ENCODE measurements at places on chromosomes 4 and X.

- no peak for DNase-seq
These were observed 581.0 kb downstream of the KCNIP4 start for GRCh38 chr4:21367567-21367966.

DNA sequence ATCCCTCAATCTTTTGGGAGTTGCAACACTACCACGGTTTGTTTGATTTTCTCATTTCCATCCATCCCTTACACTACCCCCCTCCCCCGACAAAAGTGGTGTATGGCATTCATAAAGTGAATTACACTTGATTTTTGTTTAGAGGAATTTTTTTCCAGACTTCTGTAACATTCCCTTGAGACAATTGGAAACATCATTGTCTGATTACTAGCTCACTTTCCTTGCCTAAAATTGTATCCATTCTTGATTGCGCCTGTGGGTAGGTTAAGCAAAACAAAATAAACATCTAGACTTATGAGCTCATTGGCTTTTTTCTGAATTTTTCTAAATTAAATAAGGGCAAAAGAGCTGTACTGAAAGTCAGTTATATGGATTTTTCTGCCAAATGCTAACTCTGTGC lies 3.5 kb downstream of the GPC3 start:
- no peak for DNase-seq

GRCh38 chr4:138646383-138646782 lies 369.2 kb upstream of the NOCT start:
- DNase-seq, result no peak

- DNase-seq, result no peak
These were observed 3.4 kb downstream of the UGT2B17 start for GRCh38 chr4:68572653-68573170.

DNA sequence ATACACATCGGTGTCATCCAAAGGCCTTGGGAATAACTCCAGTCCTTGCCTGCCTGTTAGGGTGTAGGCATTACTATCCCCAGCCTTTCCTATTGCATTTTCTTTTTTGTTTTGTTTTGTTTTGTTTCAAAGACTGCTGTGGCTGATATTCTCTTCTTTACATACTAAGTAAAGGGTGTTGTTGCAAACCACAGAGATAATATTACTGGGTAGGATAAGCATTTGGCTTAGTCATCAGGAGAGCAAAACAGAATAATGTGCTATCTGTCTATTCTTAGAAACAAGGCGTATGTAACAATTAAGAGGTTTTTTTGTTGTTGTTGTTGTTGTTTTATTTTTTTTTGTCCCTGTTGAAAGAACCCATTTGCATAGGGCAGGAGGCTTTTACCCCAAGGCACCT lies 41.8 kb downstream of the UGT2B28 start:
- DNase-seq, result no peak

DNA sequence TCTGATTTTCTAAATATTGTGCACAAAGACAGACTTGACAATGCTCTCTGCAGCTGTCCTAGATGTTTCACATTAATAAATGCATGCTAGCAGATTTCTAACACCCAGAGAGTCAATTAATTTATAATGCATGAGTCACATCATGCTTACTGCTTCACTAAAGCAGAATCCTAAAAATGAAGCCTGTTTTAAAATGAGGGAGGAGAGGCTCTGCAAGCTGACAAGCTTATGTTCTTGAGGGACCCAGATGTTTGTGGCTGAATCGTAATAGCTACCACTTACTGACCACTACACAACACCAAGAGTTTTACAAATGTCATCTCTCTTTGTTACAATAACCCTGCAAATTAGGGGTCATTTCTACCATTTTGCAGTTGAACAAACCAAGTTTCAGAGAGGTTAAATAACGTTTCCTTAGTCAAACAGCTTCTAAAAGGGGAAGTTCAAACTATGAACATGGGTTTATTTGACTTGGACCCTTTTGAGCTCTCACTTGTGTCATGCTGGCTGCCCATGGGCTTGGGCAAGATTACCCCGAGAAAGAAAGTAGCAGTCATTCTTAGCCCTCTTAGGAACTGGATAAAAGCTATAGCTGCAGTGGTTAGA lies 262.7 kb upstream of the ETNPPL start:
- no peak for DNase-seq

DNA sequence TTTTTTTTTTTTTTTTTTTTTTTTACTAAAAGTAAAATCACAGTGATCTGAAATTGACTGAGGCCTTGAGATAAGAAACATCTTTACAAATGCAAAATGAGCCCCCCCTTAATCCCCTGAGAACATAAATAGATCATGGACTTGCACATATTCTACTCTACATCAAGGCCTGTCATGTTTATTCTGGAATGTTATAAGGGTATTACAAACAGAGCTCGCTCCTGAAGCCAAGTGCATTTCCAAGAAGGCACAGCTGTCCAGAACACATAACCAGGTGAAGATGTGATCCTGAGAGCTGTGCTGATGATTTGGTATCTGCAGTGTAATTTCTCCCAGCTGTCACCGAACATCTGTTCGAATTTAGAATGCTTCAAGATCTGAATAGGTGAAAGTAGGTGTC lies 384.5 kb downstream of the GPAT3 start:
- DNase-seq, result no peak

GRCh38 chr4:138918169-138918869 lies 97.3 kb upstream of the NOCT start:
- no peak for DNase-seq

DNA sequence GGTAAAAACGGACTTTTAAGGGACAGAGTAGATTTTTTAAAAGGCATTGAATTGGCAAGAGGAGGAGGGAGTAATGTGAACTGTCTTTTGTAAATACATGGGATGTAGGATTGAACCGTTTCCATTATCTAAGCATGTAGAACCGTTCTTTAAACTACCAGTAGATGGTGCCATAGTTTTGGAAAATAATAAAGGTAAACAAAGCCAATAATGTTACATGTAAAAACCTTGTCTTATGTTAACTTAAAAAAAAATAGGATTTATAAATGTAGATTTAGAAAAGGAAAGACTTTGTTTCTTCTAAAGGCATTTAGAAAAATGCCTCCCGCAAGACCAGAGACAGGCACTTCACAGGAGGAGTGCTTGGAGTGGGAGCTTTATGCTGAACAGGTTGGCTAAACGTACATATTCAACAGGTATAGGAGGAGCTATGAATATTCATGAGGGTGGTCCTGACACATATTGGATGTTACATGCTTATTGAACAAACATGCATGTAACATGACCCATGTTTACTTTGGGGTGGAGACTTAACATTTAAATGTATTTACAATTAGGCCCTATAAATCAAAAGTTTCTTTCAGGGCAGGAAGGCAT lies 45.5 kb upstream of the FAM241A start:
- DNase-seq, result peak; percentile 71

GRCh38 chr4:61004651-61005170 lies 195.4 kb upstream of the ADGRL3 start:
- DNase-seq, result no peak

DNA sequence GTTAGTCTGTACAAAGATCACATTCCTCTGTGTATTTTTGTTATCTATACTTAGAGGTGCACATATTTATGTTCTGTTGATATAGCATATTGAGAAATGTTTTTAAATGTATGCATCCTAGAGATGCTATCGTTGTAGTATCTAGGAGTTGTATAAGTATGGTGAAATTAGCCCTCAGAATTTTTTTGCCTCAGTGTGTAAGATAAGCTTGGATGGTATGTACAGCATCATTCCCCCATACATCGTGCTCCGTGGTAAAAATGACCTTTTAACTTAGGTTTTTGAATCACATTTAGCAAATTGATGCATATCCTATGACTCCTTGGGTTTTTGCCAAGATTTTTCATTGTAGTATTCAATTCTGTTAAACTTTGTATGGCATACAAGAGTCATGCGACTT lies 113.5 kb downstream of the RPA4 start:
- DNase-seq, result no peak

GRCh38 chr4:182188622-182189021 lies 54.6 kb upstream of the TENM3 start:
- DNase-seq, result no peak

GRCh38 chr4:163868445-163868844 lies 374.0 kb downstream of the TMA16 start:
- DNase-seq, result no peak

DNA sequence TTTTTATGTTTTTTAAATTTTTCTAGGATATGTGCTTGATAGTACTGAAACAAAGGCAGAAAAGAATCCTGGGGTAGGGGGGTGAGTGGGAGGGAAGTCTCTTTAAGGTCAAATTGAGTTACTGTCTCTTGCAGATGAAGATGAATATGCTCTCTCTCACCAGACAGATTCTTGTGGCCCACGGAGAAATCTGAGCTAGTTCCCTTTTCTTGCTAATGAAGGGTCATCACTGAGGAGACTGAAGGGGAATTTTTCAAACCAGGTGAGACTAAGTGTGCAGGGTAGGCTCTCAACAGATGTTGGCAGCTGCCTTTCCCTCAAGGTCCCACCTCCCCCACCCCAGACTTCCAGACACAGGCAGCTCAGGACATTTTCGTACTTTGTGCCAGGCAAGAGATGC lies 21.5 kb downstream of the FAM9C start:
- no peak for DNase-seq

- DNase-seq, result no peak
These were observed 35.2 kb downstream of the CHM start for GRCh38 chrX:86012188-86012587.

DNA sequence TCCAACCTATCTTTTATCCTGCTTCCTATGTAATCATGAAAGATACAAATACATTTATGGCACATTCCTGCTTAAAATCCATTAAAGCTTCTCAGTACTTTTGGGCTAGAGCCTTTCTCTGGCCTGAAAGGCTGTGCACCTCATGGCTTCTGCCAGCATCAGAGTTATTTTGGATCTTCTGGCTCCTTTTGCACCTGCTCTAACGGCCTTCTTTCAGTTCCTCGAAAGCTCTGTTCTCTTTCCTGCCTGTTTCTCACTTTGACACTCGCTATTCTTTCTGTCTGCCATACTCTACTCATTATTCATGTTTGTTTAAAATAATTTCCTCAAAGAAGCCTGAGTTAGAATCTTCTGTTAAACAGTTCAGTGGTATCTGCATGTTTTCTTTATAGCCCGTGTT lies 86.0 kb downstream of the LRP2BP start:
- DNase-seq, result no peak
